Upper lobe of left lung (tissue), 6 donors: ENCODE measurements at places on chromosomes 12 and 14.

- H3K27me3 ChIP-seq: no peaks in the 10 kb centered on the region
- H3K4me1 ChIP-seq: no peaks in the 10 kb centered on the region
- DNase-seq: no peak
- H3K4me3 ChIP-seq: no peak overlapping the region
- no peaks in the 10 kb centered on the region for H3K36me3 ChIP-seq
Measured at GRCh38 chr14:99232714-99233214, 39.2 kb downstream of the BCL11B start.

- H3K27ac ChIP-seq: no peak overlapping the region
- no peak overlapping the region for H3K4me3 ChIP-seq
- no peaks in the 10 kb centered on the region for H3K36me3 ChIP-seq
- DNase-seq: no peak
- H3K4me1 ChIP-seq: peaks cover 7% of the 10 kb centered on the region
Measured at GRCh38 chr14:24416932-24417619, 12.4 kb downstream of the CBLN3 start.

DNA sequence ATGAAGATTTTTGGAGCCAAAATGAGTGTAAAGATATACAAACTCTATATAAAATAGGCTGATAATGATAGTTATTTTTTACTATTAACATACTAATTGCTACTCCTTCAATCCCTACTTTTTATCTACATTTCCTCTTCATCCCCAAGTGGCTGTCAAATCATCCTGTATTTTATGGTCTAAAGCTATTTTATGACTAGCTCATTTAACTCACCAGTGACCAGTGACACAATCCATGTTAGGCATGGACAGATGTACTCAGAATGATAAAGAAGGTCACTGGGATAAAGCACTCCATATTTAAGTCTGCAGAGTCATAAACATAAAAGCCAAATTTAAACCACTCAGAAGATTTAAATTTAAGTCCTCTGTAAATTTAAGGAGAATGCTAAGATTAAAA lies 183.0 kb downstream of the MED13L start:
- H3K27ac ChIP-seq: no peak overlapping the region
- H3K36me3 ChIP-seq: peaks cover 4% of the 10 kb centered on the region
- peaks cover 6% of the 10 kb centered on the region for H3K4me1 ChIP-seq
- H3K27me3 ChIP-seq: no peaks in the 10 kb centered on the region
- H3K4me3 ChIP-seq: no peak overlapping the region

GRCh38 chr12:3630111-3630510 lies 122.8 kb downstream of the CRACR2A start:
- peaks cover 10% of the 10 kb centered on the region for H3K36me3 ChIP-seq
- no peak for DNase-seq
- no peaks in the 10 kb centered on the region for H3K27me3 ChIP-seq
- no peaks in the 10 kb centered on the region for H3K4me1 ChIP-seq

DNA sequence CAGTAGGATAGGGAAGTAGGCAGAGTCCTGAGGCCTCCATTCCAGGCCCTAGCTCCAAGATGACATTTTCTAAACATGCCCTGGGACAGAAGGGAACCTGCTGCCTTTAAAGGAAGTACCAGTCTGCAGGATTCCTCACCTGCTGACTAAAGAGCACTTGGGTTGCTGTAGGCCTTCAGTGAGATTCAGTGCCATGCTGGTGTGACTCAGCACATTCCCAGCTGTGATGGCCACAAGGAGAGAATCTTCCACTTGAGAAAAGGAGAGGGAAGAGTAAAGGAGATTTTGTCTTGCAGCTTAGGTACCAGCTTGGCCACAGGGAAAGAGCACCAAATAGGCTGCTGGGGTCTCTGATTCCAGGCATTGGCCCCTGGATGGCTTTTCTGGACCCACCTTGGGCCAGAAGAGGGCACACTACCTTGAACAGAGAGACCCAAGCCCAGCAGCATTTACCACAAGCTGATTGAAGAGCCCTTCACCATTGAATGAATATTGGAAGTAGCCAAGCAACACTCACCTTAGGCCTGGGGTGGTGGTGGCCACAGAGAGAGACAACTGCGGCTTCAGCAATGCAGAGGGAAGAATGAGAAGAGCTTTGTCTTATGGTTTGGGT lies 498.3 kb downstream of the KCNH5 start:
- H3K36me3 ChIP-seq: no peaks in the 10 kb centered on the region
- H3K4me1 ChIP-seq: no peaks in the 10 kb centered on the region
- no peak overlapping the region for H3K27ac ChIP-seq
- H3K27me3 ChIP-seq: no peaks in the 10 kb centered on the region

GRCh38 chr12:54225666-54226065 lies 36.9 kb upstream of the SMUG1 start:
- no peaks in the 10 kb centered on the region for H3K27me3 ChIP-seq
- H3K27ac ChIP-seq: no peak overlapping the region
- no peak overlapping the region for H3K4me3 ChIP-seq
- no peaks in the 10 kb centered on the region for H3K4me1 ChIP-seq

DNA sequence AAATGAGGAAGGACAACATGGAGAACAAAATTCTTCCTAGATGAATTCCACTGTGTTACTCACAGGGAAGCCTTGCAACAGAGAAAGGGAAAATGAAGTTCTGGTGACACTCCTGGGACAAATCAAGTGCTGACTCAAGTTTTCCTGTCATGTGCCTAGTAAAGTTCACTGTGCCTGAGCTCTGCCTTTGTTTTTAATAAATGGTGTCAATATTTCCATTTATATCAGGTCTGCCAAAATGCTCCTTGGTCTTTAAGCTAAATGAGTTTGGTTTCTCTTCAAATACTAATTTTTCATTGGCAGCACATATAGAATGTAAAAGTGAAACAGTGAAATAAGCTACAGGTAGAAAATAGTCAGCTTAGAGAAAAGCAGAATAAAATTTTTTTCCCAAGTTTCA lies 33.0 kb downstream of the HIGD1C start:
- H3K4me1 ChIP-seq: peaks cover 19% of the 10 kb centered on the region
- H3K4me3 ChIP-seq: no peak overlapping the region
- peak; percentile 48 for DNase-seq
- no peaks in the 10 kb centered on the region for H3K27me3 ChIP-seq
- H3K27ac ChIP-seq: peak overlapping the region; percentile 71

- H3K27ac ChIP-seq: peak overlapping the region; percentile 92
- H3K4me3 ChIP-seq: no peak overlapping the region
- H3K36me3 ChIP-seq: no peaks in the 10 kb centered on the region
- peak; percentile 85 for DNase-seq
- H3K4me1 ChIP-seq: peaks cover 33% of the 10 kb centered on the region
- H3K27me3 ChIP-seq: no peaks in the 10 kb centered on the region
Measured at GRCh38 chr12:6280053-6280469, 30.4 kb upstream of the PLEKHG6 start.

DNA sequence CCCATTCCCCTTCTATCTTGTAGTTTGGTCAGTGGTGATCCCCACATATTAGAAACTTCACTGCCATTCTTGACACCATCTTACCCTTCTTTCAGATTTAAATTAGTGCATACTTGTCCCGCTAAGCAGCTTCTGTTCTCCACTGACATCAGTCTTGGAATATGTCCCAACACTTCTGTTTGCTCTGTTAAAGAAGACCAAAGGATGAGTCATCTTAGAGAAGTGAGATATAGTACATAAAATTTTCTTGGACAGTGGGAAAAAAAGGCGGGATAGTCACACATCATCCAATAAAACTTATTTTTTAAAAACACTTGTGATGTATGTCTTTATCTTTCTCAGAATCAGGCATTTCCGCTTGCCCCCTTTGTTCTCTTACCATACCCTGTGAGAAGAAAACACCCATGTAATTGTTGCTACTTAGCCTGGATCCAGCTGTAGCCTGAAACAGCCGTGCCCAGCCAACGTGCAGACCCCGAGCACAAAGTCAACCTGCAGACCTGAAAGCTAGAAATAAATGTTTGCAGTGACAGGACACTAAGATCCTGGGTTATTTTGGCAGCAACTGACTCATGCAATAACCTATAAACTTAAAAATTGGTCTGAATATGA lies 100.1 kb upstream of the PDE3A start:
- no peak overlapping the region for H3K4me3 ChIP-seq
- no peak for DNase-seq
- H3K36me3 ChIP-seq: no peaks in the 10 kb centered on the region
- H3K27me3 ChIP-seq: no peaks in the 10 kb centered on the region
- H3K27ac ChIP-seq: no peak overlapping the region
- H3K4me1 ChIP-seq: no peaks in the 10 kb centered on the region

DNA sequence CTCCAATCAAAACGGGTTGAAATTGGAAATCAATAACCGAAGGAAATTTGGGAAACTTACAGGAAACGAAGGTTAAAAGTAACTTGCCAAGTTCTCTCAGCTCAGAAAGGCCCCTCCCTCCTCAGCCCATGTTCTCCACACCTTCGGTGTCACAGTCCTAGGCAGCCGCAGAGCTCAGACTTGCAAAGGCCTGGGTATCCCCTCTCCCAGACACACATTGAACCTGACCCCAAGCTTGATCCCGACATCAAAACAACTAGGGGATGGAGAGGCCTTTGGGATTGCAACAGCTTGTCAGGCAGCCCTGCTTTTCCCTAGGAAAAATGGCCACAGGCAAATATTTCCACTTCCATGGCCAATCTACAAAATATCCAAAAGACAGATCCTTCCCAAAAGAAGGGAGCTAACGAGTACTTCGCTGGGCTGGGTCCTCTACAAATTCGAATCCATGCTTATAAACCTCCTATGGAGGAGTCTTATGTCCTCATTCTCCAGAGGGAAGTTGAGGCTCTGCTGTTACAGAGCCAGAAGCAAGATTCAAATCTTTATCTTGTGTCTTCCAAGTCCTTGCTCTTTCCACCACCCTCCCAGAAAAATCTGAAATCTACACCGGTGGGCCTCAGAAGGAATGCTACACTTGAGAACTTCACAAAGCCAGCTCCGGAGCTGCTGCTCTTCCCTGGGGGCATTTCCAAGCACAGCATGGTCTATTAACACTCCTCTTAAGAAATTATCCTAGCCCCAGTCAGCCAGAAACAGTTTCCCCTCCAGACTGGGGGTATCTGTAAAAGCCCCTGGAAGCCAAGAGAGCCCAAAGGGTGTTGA lies 35.7 kb upstream of the PNMA1 start:
- peaks cover 100% of the 10 kb centered on the region for H3K4me1 ChIP-seq
- no peaks in the 10 kb centered on the region for H3K36me3 ChIP-seq
- DNase-seq: no peak
- H3K27me3 ChIP-seq: no peaks in the 10 kb centered on the region
- H3K27ac ChIP-seq: peak overlapping the region; percentile 98

DNA sequence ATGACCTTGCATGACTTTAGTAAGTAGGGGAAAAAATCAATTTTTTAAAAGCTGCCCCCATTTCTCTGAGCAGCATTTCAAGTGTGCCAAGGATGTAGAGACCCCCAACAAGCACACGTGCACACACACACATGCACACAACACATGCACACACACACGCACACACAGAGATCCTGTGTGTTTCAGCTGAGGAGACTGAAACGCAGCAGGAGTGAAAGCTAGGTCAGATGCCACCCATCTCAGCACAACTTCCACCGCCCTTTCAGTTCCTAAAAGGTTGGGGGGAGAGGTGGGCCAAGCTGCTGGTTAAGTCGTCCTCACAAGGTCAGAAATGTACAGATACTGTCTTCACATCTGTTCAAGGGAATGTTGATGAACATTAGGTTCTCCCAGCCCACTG lies 13.9 kb downstream of the MYL2 start:
- H3K4me1 ChIP-seq: no peaks in the 10 kb centered on the region
- H3K27me3 ChIP-seq: no peaks in the 10 kb centered on the region
